ENCODE measurements at places on chromosomes 12 and 14.

- no peak for DNase-seq
Observed at GRCh38 chr12:32012249-32012785, 53.1 kb downstream of the RESF1 start.

DNA sequence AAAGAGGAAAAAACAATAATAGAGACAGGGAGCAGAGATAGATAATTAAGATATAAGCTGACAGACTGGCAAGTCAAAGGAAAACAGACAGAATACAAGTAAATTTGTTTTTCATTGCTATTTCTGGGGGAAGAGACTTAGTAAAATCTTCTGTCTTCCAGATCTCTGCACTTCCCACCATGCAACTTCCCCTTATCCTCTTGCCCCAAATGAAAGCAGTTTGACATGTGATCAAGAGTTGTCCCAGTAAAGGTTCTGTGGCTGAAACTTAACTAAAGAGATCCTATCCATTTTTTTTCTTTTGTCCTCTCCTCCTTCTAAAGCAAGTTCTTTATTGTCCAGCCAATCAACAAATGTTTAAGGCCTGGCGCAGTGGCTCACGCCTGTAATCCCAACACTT is 1.5 kb upstream of the MLF2 start:
- no peak for DNase-seq

GRCh38 chr12:65896743-65897142 is 72.5 kb downstream of the HMGA2 start:
- no peak for DNase-seq

DNA sequence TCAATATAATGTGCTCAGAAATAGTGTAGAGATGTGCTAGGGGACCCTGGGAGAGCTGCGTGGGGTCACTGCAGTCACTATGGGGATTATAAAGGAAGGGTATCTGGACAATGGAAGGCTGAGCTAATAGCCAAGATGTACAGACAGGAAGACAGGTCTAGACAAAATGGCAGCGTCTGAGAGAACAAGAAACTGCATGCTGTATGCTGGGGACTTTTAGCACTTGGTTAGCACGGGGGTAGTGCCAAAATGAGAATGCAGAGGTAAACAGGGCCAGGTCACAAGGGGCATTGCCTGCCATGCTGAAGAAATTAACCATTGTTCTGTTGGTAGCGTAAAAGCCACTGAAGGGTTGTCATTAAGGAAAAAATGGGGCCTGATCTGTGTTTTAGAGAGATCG is 308.2 kb downstream of the EMP1 start:
- no peak for DNase-seq

All from hematopoietic multipotent progenitor cell treated with erythropoietin and hydrocortisone succinate and interleukin-3 and kit ligand, for 4 days (in vitro differentiated cells).